ENCODE measurements at places on chromosomes 16 and 17.

DNA sequence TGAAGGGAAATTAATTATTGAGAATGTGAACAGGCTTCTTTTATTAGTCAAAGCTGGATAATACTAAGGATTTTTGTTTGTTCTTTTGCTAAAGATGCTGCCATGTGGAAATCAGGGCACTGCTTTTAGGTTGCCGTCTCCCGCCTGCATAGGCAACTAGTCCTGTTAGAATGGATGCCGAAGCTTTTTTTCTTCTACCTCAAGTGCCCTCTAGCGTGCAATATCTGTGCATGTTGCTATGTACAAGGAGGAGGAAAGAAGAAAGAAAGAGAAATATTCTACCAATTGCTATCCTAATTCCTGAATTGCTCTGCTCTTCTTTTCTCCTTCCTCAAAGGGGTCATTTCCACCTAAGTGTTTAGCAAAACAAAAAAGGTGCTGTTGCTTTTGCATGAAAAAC, 5.2 kb upstream of the CDH8 start:
- DNase-seq = no peak

GRCh38 chr17:10631048-10631700, 25.9 kb downstream of the MYH3 start:
- DNase-seq = no peak

DNA sequence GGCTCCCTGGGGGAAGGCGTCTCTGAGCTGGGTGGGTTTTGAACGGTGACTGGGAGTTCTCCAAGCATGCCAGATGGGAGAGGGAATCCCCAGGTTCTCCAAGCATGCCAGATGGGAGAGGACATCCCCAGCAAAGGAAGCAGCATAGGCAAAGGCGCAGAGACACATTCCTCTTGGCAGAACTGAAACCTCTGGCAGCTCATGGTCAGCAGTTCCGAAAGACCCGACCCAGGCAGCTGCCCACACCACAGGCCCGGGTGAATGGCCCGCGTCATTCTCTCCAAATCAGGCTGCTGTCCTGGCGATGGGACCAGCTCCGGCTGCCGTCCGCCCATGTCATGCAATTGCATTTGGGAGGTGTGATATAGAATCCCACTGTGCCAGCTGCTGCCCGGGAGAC, 8.0 kb downstream of the ZNF469 start:
- DNase-seq = no peak

- DNase-seq = no peak
These were observed 25.5 kb downstream of the NSMCE1 start for GRCh38 chr16:27242868-27243590.

- DNase-seq = no peak
These were observed 87.9 kb downstream of the C16orf78 start for GRCh38 chr16:49461517-49461951.

DNA sequence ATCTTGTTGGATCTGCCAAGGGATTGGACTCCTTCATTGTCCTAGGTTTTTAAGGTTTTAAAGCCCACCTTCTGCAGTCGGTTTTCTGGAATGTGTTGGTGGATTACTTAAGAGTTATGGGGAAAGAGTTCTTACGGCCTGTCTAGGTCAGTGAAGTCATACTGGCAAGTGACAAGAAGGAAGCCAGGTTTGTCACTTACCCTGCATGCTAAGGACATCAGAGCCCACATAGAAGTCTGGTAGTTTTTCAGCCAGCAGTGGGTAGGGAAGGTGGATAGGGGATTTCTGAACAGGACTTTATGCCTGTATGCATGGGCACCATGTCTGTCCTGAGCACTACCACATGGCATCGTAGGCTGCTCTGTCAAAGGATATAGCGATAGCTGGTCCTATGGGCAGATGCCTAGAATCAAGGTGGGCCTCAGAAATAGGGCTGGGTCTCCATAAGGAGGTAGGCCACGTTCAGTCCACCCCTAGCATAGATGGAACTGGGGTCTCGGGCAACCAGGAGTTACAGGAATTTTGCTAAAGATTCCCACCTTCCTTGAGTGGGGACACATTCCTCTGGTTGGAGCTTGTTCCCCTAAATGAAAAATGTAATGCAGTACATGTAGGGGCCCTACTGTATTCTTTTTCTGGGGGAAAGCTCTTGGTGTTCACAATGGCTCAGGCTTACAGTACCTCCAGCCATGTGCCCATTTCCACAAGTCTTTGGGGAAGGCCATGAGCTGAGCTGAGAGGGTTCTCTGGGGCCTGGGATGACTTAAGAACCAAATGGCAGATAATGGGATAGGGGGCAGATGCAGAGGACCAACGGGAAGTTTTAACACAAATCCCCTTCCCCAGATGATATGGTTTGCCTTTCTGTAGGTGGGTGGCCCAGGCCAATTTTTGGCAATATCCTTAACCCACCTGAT, 27.5 kb downstream of the TRPV2 start:
- DNase-seq = no peak

DNA sequence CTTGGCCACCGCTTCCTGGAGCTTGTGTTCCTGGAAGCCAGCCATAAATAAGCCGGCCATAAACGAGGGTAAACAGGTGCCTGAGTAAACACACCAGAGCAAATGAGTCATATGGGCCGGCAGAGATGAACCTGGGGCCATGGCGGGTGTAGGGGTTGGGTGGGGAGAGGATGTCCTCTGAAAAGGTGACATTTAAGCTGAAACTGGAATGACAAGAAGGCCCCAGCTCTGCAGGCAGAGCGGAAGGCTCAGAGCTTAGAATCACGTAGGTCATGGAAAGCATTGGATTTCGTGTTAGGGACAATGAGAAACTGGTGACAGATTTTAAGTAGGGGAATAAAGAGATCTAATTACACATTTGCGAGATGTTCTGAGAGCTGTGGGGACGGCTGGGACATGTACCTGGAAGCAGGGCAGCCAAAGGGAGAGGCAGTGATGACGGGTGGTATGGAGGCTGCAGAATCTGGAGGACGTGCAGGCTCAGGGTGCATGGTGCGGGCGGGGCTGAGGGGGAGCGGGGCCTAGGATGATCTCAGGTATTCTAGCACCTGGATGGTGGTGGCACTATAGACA, 8.1 kb upstream of the DNASE1 start:
- no peak for DNase-seq

GRCh38 chr16:9183682-9184353, 92.4 kb downstream of the HAPSTR1 start:
- no peak for DNase-seq

DNA sequence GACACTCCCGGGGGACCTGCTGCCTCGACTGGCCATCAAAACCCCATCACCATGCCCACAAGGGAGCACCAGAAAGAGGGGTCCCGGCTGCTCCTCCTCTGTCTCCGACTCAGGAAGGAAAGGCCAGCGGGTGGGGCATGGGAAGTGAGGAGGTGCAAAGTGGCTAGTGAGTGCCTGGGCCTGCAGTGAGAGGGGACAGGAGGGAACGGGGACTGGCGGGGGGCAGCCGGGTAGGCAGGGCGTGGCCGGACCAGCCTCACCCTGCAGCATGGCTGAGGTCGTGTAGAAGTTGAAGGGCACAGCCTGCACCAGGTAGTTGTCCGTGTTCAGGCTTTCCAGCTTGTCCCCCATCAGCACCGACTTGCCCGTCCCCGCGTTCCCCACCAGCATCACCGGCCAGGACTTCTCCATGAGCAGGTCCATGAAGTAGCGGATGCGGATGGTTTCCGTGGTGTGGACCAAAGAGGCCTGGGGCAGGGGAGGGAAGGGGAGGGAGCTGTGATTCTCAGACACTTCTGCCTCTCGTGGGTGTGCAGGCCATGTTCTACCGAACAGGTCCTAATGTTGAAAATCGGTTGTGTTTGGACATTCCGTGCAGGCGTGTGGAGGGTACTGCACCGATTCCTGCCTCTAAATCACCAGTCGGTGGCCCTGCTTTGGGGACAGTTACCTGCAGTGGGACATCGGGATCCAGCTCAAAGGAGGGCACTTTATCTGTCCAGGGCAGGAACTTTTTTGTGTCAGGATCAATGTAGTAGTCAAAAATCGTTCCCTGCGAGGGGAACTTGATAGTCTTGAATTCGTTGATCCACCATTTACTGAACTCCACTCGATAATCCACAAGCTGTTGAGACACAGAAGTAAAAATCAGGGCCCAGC, 91.7 kb downstream of the DNAH17 start:
- no peak for DNase-seq

DNA sequence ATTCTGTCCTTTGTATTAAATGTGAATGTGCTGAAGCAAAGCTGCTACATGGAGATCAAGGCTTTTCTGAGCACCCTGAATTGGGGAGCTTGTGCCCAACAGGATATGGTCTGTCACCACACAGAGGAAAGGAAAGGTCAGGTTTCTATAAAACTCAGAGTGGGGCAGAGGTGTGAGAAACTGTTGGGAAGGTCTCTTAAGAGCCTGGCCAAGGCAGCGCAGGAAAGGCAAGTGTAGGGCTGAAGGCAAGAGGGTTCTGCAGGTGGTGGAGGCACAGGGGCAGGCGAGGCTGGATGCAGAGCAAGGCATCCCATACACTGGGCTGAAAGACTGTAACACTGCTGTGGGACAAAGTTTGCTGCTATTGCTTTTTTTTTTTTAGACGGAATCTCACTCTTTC, 8.1 kb downstream of the COX6A2 start:
- no peak for DNase-seq

GRCh38 chr16:84607694-84608093, 10.2 kb downstream of the COTL1 start:
- DNase-seq = no peak

- DNase-seq = no peak
These were observed 21.7 kb downstream of the G6PC1 start for GRCh38 chr17:42922294-42922693.

DNA sequence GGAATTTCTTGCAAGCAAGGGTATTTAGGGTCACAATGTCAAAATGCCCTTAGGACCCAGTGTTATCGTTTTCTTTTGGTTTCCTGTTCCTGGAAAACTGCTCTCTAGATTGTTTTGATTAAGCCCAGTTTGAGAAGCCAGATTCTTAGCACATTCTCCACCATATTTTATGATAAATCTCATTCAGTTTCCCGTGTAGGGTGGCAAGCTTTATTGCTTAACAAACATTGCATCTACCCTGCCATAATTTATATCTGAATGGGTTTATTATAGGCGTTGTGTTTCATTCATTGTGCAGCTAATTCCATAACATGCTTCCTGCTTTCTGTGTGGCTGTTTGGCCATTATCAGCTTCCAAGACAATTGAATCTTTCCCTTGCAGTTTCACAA, 389.1 kb upstream of the DYNLRB2 start:
- DNase-seq = no peak

GRCh38 chr16:80682421-80683070, 121.9 kb downstream of the CDYL2 start:
- DNase-seq = no peak

GRCh38 chr16:60815865-60816264, 1220.4 kb downstream of the CDH8 start:
- no peak for DNase-seq

DNA sequence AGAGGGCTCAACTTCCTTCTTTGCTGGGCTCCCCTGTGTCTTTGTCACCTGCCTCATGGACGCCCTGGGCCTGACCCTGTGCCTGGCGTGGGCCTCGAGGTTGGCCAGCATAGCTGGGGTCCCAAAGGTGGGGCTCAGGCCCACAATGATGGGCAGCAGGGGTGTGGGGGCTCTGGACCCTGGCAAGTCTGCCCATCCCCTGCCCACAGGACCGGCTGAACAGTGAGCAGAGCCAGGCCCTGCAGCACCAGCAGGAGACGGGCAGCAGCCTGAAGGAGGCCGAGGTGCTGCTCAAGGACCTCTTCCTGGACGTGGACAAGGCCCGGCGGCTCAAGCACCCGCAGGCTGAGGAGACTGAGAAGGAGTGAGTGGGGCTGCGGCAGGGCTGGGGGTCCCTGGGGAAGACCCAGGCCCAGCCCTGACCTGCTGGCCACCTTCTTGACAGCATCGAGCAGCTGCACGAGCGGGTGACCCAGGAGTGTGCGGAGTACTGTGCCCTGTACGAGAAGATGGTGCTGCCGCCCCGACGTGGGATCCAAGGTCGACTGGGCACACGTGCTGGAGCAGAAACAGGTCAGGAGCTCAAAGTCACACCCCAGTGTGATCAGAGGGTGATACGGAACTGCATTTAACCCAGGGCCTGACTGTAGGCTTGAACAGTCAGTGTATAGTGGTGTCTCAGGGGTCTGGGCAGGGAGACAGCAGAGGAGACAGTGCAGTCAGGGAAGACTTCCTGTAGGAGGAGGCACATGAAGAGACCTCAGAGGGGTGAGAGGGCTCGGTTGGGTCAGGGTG, 3.8 kb downstream of the EVPLL start:
- DNase-seq = no peak

GRCh38 chr16:8630255-8630953, 8.9 kb downstream of the METTL22 start:
- DNase-seq = no peak

DNA sequence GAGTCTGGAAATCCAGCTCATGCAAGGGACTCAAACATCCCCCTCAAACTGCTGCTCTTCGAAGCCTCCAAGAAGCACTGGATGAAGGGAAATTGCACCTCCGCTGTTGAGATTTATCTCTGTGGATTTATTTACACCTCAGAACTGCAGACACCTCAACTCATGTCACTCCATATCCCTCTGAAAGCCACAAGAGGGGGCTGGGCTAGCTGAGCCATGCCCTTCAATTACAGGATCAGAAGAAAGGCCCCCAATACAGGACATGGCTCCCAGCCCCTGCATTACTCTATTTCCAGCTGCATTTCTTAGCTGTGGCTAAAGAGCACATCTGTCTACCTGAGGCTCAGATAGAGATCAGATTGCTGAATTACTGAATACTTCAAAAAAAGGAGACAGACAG, 103.1 kb upstream of the DYNLRB2 start:
- DNase-seq = no peak

- no peak for DNase-seq
These were observed 74.3 kb upstream of the CES5A start for GRCh38 chr16:55949518-55949917.

- DNase-seq = no peak
These were observed 1.1 kb downstream of the RARA start for GRCh38 chr17:40309949-40310510.

DNA sequence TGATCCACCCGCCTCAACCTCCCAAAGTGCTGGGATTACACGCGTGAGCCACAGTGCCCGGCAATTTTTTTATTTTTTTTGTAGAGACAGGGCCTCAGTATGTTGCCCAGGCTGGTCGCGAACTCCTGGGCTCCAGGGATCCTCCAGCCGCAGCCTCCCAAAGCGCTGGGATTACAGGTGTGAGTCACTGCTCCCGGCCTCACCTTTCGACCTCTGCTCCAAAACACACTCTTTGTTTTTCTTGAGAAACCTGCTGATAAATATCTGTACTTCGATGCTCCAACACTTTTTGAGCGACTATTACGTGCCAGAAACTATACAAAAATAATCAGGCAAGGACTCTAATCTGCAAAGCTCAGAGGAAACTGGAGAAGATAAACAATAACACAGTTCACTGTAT, 1.0 kb downstream of the MED1 start:
- no peak for DNase-seq

GRCh38 chr17:81711814-81712467, at the start of gene SLC25A10:
TSS of gene SLC25A10 (plus strand) at chr17:81712284. CDS start at chr17:81712427, 143 bp downstream.
- DNase-seq = no peak

DNA sequence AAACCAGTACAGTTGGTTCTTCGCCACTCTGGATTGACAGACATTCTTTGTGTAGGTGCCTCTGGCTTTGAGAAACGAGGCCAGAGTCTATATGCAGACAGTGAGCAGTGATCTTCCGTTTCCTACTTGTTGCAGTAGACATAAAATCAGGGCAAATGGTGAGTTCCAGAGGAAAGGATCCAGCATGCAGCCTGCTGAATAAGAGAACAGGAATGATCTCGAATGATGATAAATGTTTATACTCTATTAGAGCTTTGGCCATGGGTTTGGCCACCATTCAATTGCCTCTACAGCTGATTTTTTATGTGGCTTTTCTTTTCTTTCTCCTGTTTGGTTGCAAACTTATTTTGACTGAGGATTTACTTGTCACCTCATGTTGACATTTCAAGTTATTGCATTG, 286.7 kb downstream of the IRX3 start:
- DNase-seq = no peak

GRCh38 chr16:88943131-88943664, 33.8 kb downstream of the CBFA2T3 start:
- DNase-seq = no peak
